ENCODE measurements at places on chromosomes 11 and 22.
A peak's percentile ranks its signal among the peaks of the same experiment; 100 is the strongest.

GRCh38 chr11:72015511-72016061, 16.9 kb downstream of the IL18BP start:
- peak; percentile 30 for DNase-seq

DNA sequence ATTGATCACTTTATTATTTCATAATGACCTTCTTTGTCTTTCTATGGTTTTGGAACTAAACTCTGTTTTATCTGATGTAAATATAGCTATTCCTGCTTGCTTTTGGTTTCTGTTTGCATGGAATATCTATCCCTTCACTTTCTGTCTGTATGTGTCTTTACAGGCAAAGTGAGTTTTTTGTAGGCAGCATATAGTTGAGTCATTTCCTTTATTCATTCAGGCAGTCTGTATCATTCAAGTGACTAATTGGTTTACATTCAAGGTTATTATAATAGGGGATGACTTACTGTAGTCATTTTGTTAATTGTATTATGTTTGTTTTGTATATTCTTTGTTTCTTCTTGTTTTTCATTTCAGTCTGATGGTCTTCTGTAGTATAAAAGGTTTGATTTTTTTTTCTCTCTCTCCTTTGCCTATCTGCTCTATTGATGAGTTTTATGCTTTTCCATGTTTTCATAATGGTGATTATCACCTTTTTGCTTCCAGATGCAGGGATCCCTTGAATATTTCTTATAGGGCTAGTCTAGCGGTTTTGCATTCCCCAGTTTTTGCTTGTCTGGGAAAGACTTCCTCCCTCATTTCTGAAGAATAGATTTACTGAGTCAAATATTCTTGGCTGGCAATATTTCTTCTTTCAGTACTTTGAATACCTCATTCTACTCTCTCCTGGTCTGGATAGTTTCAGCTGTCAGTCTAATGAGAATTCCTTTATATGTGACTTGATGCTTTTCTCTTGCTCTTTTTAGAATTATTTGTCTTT, 50.4 kb downstream of the GDPD4 start:
- no peak for DNase-seq

- no peak for DNase-seq
These were observed 4.3 kb downstream of the KIRREL3 start for GRCh38 chr11:126996036-126996804.

- DNase-seq: peak; percentile 71
These were observed at the start of gene FAM111A for GRCh38 chr11:59142530-59143507. Gene FAM111A (plus strand): TSS chr11:59142856. CDS start chr11:59148873, 6,017 bp downstream.

DNA sequence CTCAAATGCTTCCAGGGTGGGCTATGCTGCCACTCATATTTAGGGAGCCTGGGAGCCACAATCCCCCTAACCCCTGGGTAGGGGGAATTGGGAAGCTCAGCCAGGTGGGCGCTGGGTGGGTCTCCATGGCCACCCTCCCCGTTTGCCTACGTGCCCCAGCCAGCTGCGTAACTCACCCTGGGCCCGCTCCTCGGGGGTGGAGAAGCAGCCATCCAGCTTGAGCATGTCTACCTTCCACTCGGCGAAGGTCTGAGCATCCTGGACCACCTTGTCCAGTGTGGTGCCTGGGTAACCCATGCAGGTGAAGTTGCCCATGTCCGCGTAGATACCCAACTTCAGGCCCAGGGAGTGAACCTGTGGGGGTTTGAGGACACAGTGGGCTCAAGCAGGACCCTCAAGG, 3.7 kb downstream of the NAGA start:
- DNase-seq: no peak

DNA sequence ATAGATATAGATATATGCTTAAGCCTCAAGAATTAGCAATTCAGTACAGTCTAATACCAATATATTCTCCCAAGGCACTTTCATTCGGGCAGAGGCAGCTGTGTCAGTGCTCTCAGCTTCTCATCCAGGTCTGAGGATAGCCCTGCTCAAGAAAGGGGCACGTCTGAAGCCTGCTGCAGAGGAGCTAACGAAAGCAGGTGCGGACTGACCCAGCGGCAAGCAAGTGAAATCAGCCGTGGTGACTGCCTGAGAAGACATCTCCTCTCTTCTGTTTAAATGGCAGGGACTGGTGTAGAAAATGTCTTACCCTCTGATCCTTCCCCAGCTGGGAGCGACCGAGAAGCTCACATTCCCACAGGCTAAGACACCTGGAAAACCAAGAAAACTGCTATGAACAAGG, 468.6 kb downstream of the BRD1 start:
- DNase-seq: no peak
